ENCODE measurements at places on chromosomes 2 and 18.

GRCh38 chr18:63322908-63323634, 3.5 kb upstream of the BCL2 start:
- DNase-seq = peak; percentile 32
- no peaks in the 10 kb centered on the region for H3K36me3 ChIP-seq
- H3K4me1 ChIP-seq = peaks cover 8% of the 10 kb centered on the region
- H3K27me3 ChIP-seq = peaks cover 15% of the 10 kb centered on the region
- no peak overlapping the region for H3K4me3 ChIP-seq
- H3K27ac ChIP-seq = no peak overlapping the region

DNA sequence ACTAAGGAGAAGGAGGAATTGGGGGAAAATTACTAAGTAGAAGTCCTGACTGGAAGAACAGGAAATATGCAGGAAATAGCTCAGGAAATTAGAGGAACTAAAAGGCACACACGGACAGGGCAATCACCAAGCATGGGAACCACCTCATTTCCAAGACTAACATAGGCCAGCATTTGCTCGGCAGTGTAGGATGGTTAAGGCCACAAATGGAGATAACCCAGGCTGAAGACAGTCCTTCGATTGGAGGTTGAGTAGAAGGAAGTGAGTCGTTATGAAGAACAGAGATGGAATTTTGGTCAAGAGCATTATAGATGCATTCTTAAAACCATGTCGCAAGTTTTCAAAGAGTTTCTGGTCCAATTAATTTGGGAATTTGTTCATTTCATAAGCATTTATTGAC, 401.4 kb downstream of the ALK start:
- H3K36me3 ChIP-seq = peaks cover 11% of the 10 kb centered on the region
- H3K4me3 ChIP-seq = no peak overlapping the region
- H3K27me3 ChIP-seq = peaks cover 10% of the 10 kb centered on the region
- no peak for DNase-seq

GRCh38 chr2:159571540-159572260, 44.6 kb downstream of the BAZ2B start:
- no peak overlapping the region for H3K4me3 ChIP-seq
- H3K27me3 ChIP-seq = peaks cover 2% of the 10 kb centered on the region

DNA sequence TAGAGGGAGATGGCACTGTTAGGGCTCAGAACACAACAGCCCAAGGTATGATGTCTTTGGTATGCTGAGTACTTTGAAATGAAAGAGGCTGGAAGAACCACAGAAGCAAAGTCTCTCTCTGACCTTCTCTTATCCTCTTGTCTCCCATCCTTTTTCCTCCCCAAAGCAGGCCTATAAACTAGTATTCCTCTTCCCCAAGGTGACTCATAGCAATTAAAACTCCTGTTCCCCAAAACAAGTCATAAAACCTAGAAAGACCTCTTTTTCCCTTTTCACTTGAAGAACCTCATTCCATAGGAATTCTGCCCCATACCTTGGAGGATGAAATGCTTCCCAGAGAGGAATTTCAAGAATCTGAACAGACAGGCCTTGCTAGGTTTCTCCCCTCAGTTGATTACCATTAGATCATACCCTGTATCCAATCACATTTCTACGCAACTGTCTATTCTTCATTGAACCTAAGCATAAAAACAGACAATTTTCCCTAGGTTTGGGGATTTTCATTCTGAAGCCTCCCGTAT, 25.7 kb downstream of the MDH1 start:
- H3K27me3 ChIP-seq = no peaks in the 10 kb centered on the region
- no peak overlapping the region for H3K4me3 ChIP-seq
- DNase-seq = no peak
- no peaks in the 10 kb centered on the region for H3K36me3 ChIP-seq

- no peaks in the 10 kb centered on the region for H3K27me3 ChIP-seq
- no peak for DNase-seq
- no peaks in the 10 kb centered on the region for H3K36me3 ChIP-seq
- H3K4me1 ChIP-seq = no peaks in the 10 kb centered on the region
These were observed 219.6 kb downstream of the RND3 start for GRCh38 chr2:150267651-150268415.

DNA sequence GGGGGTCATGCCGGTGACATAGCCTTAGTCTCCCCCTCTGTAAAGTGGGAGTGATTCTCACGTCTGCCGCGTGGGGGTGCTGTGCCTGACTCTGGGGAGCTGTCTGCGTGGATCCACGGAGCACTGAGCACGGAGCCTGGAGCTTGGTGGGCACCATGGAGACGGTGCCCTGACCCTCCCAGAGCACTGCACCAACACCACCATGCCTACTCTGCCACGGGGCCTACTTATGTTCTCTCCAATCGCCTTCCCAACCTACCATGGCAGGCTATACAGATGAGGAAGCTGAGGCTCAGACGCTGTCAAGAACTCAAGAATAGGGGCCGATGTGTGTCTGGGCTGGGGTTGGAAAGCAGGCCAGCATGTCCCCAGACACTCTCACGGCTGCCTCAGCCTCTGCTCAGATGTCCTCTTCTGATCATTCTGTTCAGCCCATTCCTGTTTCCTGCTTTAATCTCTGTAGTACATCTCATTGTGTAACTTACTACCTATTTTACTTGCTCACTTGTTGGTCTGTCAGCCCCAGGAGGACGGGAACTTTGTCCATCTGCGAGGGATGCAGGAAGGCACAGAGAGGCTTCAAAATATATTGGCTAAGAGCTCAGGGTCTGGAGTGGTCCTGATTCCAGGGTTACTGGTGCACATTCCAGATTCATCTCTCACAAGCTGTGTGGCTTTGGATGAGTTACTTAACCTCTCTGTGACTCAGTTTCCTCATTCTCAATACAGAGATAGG, 168.1 kb upstream of the HS6ST1 start:
- H3K27me3 ChIP-seq = no peaks in the 10 kb centered on the region
- H3K4me3 ChIP-seq = no peak overlapping the region
- H3K36me3 ChIP-seq = peaks cover under 1% of the 10 kb centered on the region
- no peaks in the 10 kb centered on the region for H3K4me1 ChIP-seq

- no peak overlapping the region for H3K4me3 ChIP-seq
- H3K27ac ChIP-seq = no peak overlapping the region
- no peaks in the 10 kb centered on the region for H3K4me1 ChIP-seq
- DNase-seq = no peak
- H3K36me3 ChIP-seq = no peaks in the 10 kb centered on the region
- H3K27me3 ChIP-seq = peaks cover 2% of the 10 kb centered on the region
These were observed 287.6 kb downstream of the SETBP1 start for GRCh38 chr18:44968336-44968735.

DNA sequence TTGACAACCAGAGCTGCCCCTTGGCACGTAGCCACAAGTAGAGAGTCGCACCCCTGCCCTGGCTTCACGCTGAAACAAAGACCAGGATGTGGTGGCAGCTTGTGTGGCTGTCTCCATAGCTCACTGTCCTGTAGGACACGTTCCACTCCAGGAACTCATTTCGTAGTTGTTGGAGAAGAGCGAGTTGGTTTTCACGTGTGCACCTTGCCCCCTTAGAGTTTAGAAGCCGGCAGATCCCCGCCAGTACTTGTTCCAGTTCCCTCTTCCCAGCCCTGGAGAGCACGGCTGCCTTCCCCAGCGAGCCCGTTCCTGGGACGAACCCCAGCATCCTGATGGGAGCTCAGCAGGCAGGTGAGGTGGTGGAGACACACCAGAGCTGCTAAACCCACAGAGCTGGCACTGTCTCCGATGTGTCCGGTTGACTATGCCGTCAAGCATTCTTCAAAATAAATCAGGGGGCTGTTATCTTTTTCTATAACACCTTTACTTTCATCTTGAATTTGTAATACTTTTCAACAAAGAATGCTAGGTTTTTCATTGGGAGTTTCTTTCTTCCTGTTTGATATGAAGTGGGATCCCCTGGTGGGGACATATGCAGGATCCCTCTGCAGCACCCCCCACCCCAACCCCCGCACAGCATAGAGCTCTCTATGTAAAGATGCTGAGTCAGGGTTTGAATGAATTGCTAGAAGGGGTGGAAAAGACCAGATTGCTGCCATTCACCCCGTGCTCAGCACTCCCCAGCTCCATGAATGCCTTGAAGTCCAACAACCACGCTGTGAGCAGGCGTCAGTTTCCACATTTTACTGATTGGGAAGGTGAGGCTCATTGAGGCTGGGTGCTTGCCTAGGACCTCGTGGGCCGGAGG, 44.5 kb downstream of the GREB1 start:
- no peak overlapping the region for H3K27ac ChIP-seq
- peaks cover 10% of the 10 kb centered on the region for H3K27me3 ChIP-seq
- H3K4me3 ChIP-seq = no peak overlapping the region

DNA sequence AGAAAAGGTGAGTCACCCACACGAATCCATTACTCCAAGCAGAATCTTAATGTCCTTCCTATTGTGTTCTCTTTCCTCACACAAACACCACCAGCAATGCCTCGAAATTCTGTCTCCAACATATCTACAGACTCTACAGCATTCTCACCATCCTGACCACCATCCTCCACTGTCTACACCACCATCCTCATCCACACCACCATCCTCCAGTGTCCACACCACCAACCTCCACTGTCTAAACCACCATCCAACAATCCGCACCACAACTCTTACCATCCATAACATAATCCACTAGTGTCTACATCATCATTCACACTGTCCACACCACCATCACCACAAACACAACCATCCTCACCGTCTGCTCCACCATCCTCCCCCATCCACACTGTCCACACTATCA, 121.6 kb upstream of the ALKAL2 start:
- H3K4me3 ChIP-seq = no peak overlapping the region
- H3K27me3 ChIP-seq = no peaks in the 10 kb centered on the region
- peaks cover 9% of the 10 kb centered on the region for H3K36me3 ChIP-seq

GRCh38 chr2:10297959-10298531, 4.7 kb upstream of the HPCAL1 start:
- H3K27ac ChIP-seq = no peak overlapping the region
- no peaks in the 10 kb centered on the region for H3K4me1 ChIP-seq
- peaks cover 9% of the 10 kb centered on the region for H3K36me3 ChIP-seq
- no peak for DNase-seq

- no peak overlapping the region for H3K27ac ChIP-seq
- DNase-seq = no peak
- no peak overlapping the region for H3K4me3 ChIP-seq
- H3K27me3 ChIP-seq = no peaks in the 10 kb centered on the region
These were observed 131.3 kb upstream of the TWIST2 start for GRCh38 chr2:238716585-238716984.

DNA sequence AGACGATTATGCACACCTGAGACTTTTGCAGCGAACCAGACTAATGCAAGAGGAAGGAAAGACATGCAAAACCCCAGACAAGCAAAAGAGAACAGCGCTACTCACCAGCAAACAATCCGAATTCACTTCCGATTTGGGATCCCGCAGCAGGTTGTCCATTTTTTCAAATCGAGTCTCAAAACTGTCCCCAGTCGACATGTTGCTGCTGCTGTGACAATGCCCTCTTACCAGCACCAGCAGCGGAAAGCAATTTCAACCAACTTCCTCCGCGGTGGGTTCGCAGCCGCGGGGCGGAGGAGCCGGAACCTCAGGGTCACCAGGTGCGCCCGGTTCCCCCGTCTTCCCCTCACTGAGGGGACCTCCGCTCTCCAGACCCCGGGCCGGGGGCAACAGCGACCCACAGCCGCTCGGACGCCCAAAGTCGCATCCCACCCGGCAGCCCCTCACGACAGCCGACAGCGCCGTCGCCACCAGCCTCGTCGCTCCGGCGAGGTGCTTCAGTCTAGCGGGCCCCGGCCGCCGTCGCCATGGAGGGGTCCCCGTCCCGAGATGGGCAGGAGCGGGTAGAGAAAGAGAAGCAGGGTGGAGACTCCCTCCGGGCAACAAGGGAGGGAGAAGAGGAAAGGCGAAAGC, 784 bp downstream of the ROCK1 start:
- peak; percentile 55 for DNase-seq
- peaks cover 15% of the 10 kb centered on the region for H3K4me1 ChIP-seq
- peak overlapping the region; percentile 82 for H3K27ac ChIP-seq
- peaks cover 4% of the 10 kb centered on the region for H3K36me3 ChIP-seq

GRCh38 chr2:218036371-218036770, 32.7 kb upstream of the RUFY4 start:
- no peaks in the 10 kb centered on the region for H3K36me3 ChIP-seq
- no peaks in the 10 kb centered on the region for H3K4me1 ChIP-seq
- H3K27ac ChIP-seq = no peak overlapping the region
- no peak overlapping the region for H3K4me3 ChIP-seq
- no peak for DNase-seq

- no peaks in the 10 kb centered on the region for H3K4me1 ChIP-seq
- H3K27me3 ChIP-seq = peaks cover 2% of the 10 kb centered on the region
- H3K36me3 ChIP-seq = no peaks in the 10 kb centered on the region
- no peak for DNase-seq
- no peak overlapping the region for H3K4me3 ChIP-seq
These were observed 474.6 kb downstream of the PLCL1 start for GRCh38 chr2:198279026-198279425.

- H3K4me1 ChIP-seq = no peaks in the 10 kb centered on the region
- H3K4me3 ChIP-seq = no peak overlapping the region
- H3K27ac ChIP-seq = no peak overlapping the region
- no peaks in the 10 kb centered on the region for H3K36me3 ChIP-seq
- H3K27me3 ChIP-seq = no peaks in the 10 kb centered on the region
These were observed 359.4 kb upstream of the KCNH7 start for GRCh38 chr2:163198007-163198406.

DNA sequence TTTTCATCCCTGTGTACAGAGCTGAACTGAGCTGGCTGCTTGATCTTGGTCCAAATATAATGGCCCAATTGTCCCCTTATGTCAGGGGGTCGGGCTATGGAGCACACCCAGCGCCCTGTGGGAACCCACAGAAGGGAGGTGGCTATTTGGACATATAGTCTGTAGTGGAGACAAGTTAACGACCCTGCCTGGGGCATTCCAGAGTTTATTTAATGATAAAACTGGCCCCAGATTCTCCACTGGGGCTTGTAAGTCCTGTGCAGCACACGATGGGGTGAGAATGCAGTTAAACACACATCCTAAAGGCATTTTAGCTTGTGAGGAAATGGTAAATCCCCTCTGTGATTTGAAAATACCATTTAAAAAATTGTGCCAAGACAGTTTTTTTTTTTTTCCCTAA, 72.9 kb downstream of the QPCT start:
- DNase-seq = no peak
- H3K4me1 ChIP-seq = peaks cover 15% of the 10 kb centered on the region
- H3K4me3 ChIP-seq = no peak overlapping the region
- peaks cover 3% of the 10 kb centered on the region for H3K27me3 ChIP-seq

DNA sequence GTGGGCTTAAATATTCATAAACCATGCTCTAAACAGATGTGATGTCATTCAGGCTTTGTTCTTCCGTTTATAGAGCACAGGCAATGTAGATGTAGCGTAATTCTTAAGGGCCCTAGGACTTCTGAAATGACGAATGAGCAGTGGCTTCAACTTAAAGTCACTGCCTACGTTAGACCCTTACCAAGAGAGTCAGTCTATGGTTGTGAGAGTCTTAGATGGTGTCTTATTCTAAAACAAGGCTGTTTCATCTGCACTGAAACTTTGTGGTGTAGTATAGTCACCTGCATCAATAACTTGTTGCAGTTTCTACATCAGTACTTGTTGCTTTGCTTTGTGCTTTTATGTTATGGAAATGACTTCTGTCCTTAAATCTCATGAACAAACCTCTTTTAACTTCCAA, 56.0 kb downstream of the PIK3C3 start:
- DNase-seq = no peak
- H3K36me3 ChIP-seq = no peaks in the 10 kb centered on the region
- H3K27me3 ChIP-seq = no peaks in the 10 kb centered on the region
- H3K4me1 ChIP-seq = peaks cover 3% of the 10 kb centered on the region
- no peak overlapping the region for H3K4me3 ChIP-seq
